CD8-positive, alpha-beta memory T cell (primary cell): ENCODE measurements at places on chromosomes 6 and 20.

DNA sequence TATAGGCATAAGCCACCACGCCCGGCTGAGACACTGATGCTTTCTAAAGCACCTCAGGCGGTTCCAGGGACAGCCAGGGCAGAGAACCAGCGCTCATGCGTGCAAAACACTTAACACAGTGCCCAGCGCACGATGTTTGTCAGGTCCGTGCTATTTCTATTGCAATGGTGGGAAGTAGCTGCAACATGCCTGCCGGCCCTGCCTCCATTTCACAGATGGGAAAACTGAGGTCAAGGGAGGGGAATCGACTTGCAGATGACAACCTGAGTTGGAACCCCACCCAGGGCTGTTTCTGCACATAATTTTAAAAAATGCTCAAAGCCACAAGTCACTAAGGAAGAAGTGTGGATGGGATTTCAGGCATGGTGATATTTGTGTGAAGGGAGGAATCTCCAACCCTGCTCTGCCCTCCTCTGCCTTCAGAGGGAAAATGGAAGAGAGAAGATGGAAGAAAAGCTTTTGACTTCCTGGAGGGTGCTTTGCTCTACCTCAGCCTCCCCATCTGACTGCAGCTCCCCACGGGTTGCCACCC, 39.9 kb downstream of the KIAA1755 start:
- H3K27me3 ChIP-seq: no peaks in the 10 kb centered on the region
- H3K27ac ChIP-seq: no peak overlapping the region
- H3K4me3 ChIP-seq: no peak overlapping the region
- DNase-seq: no peak

DNA sequence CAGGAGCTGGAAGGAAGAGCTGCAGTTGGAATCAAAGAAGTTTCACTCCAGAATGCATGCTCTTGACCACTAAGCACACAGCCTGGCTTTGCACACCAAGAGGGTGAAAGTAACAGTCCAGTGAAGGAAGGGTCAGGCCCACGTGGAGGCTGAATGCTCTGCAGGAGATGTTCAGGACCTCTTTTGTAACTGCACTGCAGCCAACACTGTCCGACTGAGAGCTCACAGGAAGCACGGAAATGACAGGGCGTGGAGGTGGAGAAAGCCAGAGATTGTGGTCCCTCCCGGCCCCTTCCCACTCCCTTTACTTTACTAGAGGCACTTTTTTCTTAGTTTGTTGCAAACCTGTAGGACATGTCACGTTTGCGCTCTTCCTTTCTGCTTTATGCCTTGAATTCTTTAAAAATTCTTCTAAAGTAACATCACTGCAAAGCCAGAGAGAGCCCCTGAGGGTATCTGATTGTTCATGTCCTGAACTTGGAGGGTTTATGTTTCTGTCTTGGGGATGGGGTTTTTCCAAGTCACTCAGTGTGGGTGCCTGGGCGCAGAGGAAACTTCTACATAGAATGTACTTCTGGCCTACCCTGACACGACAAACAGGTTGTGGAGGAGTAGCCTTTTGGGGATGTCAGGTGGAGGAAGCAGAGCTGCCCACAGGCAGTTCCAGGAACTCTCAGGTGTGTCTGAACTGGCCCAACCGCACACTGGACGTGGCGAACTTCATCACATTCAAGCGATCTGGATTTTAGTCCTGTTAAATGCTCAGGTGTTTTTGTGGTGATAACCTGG, 40.9 kb downstream of the JAG1 start:
- H3K4me1 ChIP-seq: no peaks in the 10 kb centered on the region
- H3K4me3 ChIP-seq: no peak overlapping the region
- no peak overlapping the region for H3K27ac ChIP-seq
- no peaks in the 10 kb centered on the region for H3K36me3 ChIP-seq
- no peaks in the 10 kb centered on the region for H3K27me3 ChIP-seq
- no peak for DNase-seq

DNA sequence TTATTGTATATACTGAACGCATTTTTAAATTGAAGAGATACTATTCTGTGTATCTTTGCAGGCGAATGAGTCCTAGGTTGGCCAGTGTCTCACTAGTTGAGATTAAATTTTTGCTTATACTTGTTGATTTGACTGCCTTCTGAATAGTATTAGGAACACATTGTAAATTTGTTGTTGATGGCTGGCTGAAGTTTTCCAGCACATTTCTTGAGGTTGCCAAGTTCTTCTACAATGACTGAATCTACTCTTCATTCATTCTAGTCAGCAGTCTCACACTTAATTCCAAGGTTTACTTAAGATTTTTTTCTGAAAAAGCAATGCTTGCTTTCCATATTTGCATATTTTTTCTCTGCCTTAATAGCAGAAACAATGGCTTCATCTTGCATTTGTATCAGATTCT, 151.7 kb downstream of the ZFAND3 start:
- no peak overlapping the region for H3K4me3 ChIP-seq
- no peak for DNase-seq
- peaks cover 4% of the 10 kb centered on the region for H3K4me1 ChIP-seq
- H3K27me3 ChIP-seq: no peaks in the 10 kb centered on the region
- H3K36me3 ChIP-seq: no peaks in the 10 kb centered on the region

- no peaks in the 10 kb centered on the region for H3K4me1 ChIP-seq
- H3K4me3 ChIP-seq: no peak overlapping the region
- H3K27ac ChIP-seq: no peak overlapping the region
- no peaks in the 10 kb centered on the region for H3K36me3 ChIP-seq
- no peak for DNase-seq
- H3K27me3 ChIP-seq: no peaks in the 10 kb centered on the region
Observed at GRCh38 chr6:114052141-114052540, 81.2 kb upstream of the HDAC2 start.

- no peak overlapping the region for H3K27ac ChIP-seq
- H3K27me3 ChIP-seq: no peaks in the 10 kb centered on the region
- no peak for DNase-seq
- H3K4me3 ChIP-seq: no peak overlapping the region
- no peaks in the 10 kb centered on the region for H3K4me1 ChIP-seq
Observed at GRCh38 chr20:47741669-47742608, 43.3 kb downstream of the SULF2 start.

- H3K4me3 ChIP-seq: no peak overlapping the region
- H3K27me3 ChIP-seq: no peaks in the 10 kb centered on the region
- DNase-seq: no peak
- H3K4me1 ChIP-seq: no peaks in the 10 kb centered on the region
Observed at GRCh38 chr6:101259505-101259904, 134.0 kb upstream of the GRIK2 start.

- H3K27me3 ChIP-seq: no peaks in the 10 kb centered on the region
- H3K4me3 ChIP-seq: no peak overlapping the region
- no peaks in the 10 kb centered on the region for H3K4me1 ChIP-seq
- no peak overlapping the region for H3K27ac ChIP-seq
- no peak for DNase-seq
- H3K36me3 ChIP-seq: no peaks in the 10 kb centered on the region
Observed at GRCh38 chr6:157592541-157592940, 211.6 kb downstream of the ZDHHC14 start.

DNA sequence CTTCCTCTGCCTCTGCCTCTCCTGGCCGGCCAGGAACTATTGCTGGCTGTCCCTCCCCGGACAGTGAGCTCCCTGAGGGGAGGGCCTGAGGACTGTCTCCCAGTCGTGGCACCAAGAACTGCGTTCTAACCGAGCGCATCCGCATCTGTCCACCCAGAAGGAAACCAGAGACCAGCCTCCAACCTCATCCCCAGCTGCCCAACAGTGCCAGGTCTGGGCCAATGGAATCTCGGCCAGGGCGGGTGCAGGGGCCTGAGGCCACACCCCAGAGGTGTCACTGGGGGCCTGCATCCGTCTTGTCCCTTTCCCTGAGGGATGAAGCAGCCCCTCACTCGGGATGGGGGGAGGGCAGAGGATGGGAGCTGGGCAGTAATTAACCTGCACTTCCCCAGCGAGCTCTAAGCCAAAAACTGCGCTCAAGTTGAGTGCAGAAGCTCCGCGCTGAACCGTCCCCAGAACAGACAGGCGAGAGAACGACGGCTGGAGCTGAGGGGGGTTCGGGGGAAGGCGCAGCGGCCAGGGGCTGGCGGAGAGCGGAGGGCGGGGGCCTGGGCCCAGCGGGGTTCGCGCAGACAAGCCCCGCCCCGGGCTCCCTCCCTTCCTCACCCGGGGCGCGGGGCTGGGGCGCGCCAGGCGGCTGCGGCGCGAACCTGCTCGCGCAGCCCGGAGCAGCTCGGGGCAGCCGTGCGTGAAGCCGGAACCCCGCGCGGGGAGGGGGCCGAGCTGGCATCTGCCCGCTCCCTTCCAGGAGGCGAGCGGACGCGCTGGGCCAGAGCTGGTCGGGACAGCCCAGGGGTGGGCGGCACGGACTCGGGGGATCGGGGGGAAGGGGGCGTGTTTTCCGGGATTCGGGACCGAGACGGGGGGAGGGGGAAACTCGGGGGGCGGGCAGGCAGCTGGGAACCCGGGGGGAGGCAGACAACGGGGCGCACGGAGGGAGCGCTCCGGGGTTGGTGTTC, 1.4 kb downstream of the TFEB start:
- peaks cover 46% of the 10 kb centered on the region for H3K4me1 ChIP-seq
- peak overlapping the region; percentile 58 for H3K4me3 ChIP-seq
- no peaks in the 10 kb centered on the region for H3K27me3 ChIP-seq
- peak overlapping the region; percentile 74 for H3K27ac ChIP-seq
- no peaks in the 10 kb centered on the region for H3K36me3 ChIP-seq

DNA sequence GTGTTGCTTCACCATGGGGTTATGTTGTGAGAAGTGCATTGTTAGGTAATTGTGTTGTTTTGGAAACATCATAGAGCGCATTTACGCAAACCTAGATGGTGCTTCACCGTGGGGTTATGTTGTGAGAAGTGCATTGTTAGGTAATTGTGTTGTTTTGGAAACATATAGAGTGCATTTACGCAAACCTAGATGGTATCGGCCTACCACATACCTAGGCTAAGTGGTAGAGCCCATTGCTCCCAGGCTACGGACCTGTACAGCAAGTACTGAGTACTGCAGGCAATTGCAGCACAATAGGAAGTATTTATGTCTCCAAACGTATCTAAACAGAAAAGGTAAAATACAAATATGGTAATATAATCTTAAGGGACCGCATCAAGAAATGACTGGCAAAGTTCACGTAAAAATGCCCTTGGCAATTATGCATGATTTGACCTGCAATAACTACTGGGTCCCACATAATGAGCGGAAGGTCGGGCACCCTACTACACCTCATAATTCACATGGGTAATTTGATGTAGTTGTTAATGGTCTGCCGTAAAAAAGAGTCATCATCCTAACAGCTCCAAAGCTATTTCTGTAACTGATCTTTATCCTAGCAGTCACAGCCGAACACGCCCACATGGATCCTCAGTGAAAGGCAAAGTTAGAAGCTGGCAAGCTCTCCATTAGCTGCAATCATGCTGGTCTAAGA, 76.0 kb downstream of the RSPH3 start:
- no peaks in the 10 kb centered on the region for H3K36me3 ChIP-seq
- no peaks in the 10 kb centered on the region for H3K27me3 ChIP-seq
- no peak overlapping the region for H3K27ac ChIP-seq
- H3K4me3 ChIP-seq: no peak overlapping the region
- DNase-seq: no peak

DNA sequence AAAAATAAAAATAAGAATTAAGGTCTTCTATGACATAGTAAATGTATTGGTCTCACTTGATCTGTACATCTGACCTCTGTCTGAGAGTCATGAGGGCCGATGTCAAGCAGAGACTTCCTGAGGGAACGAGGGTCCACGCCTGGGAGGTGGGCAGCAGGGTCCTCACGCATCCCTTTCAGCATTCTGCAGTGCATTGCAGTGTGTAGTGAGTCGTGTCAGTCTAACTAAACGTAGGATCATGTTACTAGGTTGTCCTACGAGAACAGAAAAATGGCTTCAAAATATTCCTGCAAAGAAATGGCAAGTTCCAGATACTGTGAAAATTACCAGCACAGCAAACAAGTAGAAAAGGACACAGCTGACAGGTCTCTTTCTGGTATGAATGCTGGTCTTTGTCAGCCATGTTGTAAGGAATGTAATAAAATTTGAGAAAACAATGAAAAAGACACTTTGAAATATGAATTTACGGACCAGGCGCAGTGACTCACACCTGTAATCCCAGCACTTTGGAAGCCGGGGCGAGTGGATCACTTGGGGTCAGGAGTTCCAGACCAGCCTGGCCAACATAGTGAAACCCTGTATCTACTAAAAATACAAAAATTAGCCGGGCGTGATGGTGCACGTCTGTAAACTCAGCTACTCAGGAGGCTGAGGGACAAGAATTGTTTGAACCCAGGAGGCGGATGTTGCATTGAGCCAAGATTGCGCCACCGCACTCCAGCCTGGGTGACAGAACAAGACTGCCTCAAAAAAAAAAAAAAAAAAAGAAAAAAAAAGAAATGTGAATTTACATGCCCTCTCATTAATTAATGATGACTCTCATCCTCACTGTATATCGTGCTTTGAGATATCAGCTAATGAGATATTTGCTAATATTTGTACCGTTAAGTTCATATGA, 2.4 kb upstream of the AHCY start:
- peaks cover 18% of the 10 kb centered on the region for H3K4me1 ChIP-seq
- no peaks in the 10 kb centered on the region for H3K36me3 ChIP-seq
- H3K27ac ChIP-seq: no peak overlapping the region

GRCh38 chr6:148306286-148306685, 36.4 kb upstream of the SASH1 start:
- H3K27me3 ChIP-seq: no peaks in the 10 kb centered on the region
- H3K4me3 ChIP-seq: no peak overlapping the region
- no peaks in the 10 kb centered on the region for H3K4me1 ChIP-seq
- no peak overlapping the region for H3K27ac ChIP-seq
- no peaks in the 10 kb centered on the region for H3K36me3 ChIP-seq

GRCh38 chr20:59625214-59625922, 21.0 kb downstream of the PHACTR3 start:
- DNase-seq: no peak
- H3K27ac ChIP-seq: no peak overlapping the region
- no peaks in the 10 kb centered on the region for H3K27me3 ChIP-seq
- no peaks in the 10 kb centered on the region for H3K4me1 ChIP-seq
- no peak overlapping the region for H3K4me3 ChIP-seq

DNA sequence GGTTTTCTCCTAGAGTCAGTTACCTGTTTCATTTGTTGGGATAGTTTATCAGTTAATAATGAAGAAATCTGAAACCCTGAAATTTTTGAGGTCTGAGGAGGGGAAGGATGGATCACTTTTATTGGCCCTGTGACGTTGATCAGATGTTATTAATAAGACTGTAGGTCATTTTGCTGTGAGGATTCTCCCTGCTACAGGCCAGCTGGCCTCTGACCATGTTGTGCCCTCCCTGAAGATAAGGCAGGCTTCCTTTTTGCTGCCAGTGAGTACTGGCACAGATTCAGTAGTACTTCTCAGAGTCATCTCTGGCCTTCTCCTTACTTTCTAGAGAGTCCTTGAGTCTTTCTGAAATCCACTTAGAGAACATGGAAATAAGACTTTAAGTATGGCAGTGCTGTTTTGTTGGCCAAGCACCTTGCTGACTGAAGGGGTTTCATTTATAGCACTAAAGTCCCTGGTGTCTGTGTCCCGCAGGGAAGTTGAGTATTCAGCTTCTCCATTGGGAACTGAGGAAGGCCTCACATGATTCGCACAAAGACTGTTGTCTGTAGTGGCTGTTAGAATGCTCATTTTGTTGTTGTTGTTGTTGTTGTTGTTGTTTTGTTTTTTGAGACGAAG, 202.6 kb downstream of the DTNBP1 start:
- H3K4me3 ChIP-seq: no peak overlapping the region
- H3K36me3 ChIP-seq: no peaks in the 10 kb centered on the region
- no peak for DNase-seq
- H3K27ac ChIP-seq: no peak overlapping the region
